Natural killer cell treated with Interleukin-12 subunit alpha and Interleukin-12 subunit beta and Interleukin-15 and Interleukin-18, amount 100 ng/mL, for 72 hours (primary cell): ENCODE measurements at places on chromosomes 3 and 15. TPM values are rescaled to one million over a fixed set of nuclear protein-coding genes. Genes with fewer than 3 reads are reported as not detected.

Gene ATP10A
- total RNA-seq: 16.6 TPM

Gene ACSBG1
- total RNA-seq: 0.31 TPM

Gene TRPM7
- 64.0 TPM for total RNA-seq

Gene COL6A5
- total RNA-seq: not detected

Gene ACKR2
- 2.3 TPM for total RNA-seq

Gene GALNT15
- not detected for total RNA-seq

DNA sequence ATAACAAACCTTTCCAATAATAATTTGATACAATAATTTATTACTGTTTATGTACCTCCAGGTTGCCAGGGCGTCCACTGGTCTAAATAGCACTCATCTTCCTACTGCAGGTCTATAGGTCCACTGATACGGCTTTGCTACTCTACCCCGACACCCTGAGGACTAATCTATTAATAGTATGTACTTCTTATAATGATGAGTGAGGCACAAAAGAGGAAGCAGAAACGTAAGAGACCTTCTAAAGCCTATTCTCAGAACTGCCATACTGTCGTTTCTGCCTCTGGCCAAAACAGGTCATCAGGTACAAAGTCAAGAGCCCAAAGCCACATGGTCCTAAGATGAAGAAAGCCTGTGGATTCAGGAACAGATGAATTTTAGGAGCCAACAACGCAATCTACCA, 163.2 kb upstream of the GRM7 start:
- no peak for DNase-seq

- no peak for DNase-seq
These were observed 167.2 kb downstream of the KCNMB2 start for GRCh38 chr3:178703268-178703975.

GRCh38 chr3:195075199-195075940, 195.6 kb downstream of the XXYLT1 start:
- DNase-seq: no peak

GRCh38 chr15:89575656-89576416, 567 bp downstream of the TICRR start:
- no peak for DNase-seq

- DNase-seq: no peak
These were observed 79.9 kb upstream of the ONECUT1 start for GRCh38 chr15:52870015-52870414.

DNA sequence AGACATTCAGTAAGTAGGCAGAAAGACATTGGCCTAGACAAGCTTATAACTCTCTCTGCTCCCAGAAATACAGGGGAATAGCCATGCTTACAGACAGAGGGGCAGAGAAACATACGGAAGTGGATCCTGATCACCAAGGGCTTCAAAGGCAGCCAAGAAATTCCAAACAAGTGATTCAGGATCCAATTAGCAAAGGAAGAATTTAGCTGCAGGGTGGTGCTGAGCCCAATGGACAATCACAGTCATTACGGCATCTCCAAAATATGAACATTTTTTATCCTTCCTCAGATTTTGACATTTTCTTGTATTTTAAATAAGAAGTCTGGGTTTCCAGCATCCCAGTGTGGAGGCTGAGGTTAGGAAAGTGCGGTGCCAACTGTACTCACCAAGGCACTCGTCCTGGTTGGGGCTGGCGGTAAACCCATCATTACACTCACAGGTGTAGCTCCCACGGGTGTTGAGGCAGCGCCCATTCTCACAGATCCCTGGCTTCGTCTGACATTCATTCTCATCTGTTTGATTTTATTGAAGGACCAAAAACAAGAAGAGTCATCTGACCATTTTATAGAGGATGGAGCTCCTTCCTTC, 96.8 kb downstream of the DUT start:
- no peak for DNase-seq

DNA sequence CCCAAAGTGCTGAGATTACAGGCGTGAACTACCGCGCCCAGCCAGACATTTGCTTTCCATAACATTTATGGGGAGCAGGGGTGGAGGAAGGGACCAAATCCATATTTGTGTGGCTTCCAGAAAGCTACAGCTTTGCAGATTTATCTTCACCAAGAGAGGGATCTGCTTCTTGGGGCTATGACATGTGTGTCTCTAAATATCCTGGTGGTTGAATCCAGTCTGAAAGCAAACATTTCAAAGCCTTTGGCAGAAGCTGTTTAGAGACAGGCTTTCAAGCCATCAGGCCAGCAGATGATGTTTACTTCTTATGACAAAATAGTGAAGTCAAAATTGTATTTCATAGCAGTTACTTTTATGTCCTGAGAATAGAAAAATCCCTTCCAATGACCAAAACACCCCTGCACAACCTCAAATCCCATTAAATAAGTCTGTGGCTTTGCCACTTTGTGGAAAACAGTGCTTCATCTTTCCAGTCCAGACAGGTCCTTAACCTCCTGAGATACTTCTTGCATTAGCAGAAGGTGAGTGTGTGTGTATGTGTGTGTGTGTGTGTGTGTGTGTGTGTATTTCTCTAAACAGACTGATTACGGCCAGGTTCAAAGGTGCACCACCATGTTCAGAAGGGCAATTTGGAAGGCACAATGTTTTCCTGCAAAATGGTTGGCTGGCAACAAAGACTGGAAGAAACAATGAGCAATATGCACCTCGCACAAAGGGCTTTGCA, 191.4 kb upstream of the LRIG1 start:
- no peak for DNase-seq

DNA sequence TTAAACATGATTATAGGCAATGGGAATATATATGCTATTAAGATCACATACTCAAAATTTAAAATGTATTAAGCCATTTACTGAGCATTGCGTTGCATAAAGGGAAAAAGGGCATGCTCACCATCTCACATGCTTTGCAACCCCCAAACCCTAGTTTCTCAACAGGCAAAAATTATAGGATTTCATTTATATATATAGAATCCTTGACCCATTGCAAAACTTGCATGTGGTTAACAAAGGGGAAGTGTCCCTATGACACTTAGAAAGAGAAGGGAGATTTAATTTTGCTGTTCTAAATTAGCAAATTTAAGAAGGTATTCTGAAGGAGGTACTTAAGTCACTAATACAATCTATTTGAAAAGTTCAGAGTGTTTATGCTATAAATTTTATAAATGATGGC, 837.8 kb downstream of the DIPK2A start:
- no peak for DNase-seq

DNA sequence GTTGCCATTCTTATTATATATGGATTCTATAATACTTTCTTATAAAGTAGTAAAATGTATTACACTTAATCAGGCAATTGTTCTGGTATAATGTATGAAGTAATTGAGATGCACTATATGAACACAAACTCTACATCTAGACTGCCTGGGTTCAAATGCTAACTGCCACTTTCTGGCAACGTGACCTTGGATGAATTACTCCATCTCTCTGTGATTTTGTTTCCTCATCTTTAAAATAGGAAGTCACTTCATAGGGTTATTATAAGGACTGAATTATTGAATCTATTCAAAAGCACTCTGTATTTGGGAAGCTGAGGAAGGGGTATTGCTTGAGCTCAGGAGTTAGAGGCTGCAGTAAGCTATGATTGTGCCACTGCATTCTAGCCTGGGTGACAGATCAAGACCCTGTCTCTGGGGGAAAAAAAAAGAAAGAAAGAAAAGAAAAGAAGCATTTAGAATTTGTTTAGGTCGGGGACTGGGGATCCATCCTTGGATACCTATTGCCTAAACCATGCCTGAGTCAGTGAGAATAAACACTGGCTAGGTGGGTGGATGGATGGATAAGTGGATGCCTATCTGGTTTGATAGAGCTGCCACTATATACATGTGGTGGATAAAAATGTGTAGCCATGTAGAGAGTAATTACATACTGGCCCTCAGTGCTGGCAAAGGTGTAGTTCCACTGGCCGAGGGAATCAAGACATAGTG, 2.5 kb downstream of the TM4SF1 start:
- DNase-seq: no peak

GRCh38 chr3:89179355-89180001, 72.1 kb downstream of the EPHA3 start:
- DNase-seq: no peak

- no peak for DNase-seq
These were observed 62.9 kb upstream of the ULK4 start for GRCh38 chr3:42024591-42025351.

- no peak for DNase-seq
These were observed 43.1 kb downstream of the SCAP start for GRCh38 chr3:47432673-47433072.

- DNase-seq: no peak
These were observed 844.5 kb downstream of the TBL1XR1 start for GRCh38 chr3:176352716-176353334.

DNA sequence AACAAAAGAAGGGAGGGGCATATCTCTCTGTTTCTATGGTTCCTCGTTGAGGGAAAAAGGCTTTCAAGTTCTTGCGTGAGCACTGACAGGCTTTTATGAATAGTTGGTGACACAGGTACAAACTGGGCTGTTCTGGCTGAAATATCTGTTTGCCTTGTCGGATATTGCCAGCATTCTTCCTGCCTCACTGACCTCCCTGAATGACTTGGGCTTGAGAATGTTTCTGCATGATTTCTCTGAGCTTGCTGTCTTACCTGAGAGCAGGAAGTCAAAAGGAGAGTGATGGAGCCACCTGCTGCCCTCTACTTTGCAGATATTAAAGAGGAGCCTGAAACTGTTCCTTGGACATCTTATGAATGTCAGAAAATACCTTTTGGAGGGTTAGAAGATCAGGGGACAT, 4.8 kb downstream of the GCNT3 start:
- no peak for DNase-seq
